ENCODE measurements at places on chromosomes 2 and 18.

- no peak for DNase-seq
Measured at GRCh38 chr2:119879502-119879901, 119.8 kb downstream of the PTPN4 start.

- DNase-seq, result no peak
Measured at GRCh38 chr18:23403310-23403709, 49.8 kb upstream of the RIOK3 start.

DNA sequence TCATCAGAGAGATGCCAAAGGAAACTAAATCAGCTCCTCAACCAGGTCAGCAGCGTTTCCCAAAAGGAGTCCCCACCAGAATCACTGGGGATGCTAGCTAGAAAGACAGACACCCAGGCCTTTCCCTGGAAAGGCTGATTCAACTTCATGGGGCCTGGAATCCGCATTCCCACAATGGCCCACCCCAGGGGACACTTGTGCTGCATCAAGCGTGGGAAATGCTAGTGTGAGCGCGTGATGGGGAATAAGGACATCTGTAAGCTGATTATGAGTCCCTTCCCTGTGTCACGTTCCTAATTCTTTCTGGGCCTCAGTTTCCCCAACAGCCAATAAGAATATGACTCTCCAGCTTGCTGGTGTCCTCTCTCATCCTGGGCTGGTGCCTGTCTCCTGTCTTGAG lies 2.2 kb upstream of the WNT10A start:
- DNase-seq, result no peak

DNA sequence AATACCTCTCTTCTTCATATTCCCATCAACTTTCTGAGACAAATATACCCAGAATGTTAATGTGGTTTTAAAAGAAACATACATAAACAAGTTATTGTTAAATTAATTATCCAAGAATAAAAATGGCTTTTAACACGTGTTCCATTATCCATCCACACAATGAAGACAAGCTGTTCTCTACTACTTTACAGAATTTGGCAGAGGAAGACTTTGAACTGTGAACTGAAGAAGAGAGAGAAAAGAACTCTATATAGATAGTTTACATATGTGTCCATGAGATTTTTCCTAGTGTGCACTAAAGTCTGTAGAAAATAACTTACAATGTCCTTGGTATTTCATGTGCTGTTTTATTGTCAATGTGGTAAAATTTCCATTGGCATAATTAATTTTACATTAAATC lies 207.0 kb upstream of the COL3A1 start:
- DNase-seq, result no peak

DNA sequence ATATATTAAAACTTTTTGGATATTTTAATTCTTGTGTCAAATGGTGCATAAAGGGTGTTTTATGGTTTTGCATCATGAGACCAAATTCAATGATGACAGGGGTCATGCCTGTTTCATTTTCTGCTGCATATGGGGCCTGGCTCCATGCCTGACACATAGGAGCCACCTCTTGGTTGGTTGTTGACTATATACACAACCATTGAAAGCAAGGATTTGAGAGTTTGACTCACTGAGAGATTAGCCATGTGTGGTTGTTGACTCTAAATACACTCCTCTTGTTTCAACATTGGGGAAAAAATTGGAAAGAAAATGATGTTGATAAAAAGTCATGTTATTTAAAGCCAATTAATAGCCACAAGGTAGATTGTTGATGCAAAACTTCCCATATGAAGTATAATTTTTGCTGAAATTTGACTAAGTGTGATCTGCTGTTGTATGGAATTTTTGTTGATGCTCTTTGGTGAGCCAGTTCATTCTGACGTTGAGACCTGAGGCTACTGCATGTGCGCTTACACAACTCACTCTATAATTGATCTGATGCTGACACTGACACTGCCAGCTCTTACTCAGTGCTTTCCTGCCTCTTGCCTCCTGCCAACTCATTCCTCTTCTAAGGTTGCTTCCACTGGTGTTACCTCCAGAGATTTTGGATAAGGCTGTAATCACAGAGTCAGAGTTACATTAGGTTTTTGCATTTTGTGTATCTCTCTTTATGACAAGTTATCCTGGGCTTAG lies 446.2 kb upstream of the SLC14A2 start:
- no peak for DNase-seq

- no peak for DNase-seq
Measured at GRCh38 chr2:216415541-216415940, 3.3 kb downstream of the SMARCAL1 start.

DNA sequence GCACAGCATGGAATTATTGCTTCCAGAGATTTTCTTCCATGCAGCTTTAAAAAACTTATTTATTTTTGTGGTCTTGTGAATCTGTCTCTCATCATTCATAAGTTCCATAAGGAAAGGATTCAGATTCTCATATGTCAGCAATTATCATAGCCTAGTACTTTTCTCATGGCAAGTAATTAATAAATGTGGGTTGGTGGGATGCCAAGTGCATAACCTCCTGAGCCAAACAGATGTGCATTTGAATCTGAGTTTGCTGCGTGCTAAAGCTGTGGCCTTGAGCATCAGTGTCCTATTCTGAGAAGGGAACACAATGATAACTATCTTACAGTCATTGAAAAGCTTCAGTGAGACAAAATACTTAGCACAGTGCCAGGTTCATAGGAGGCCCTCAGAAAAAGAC lies 331.9 kb downstream of the PDE11A start:
- DNase-seq, result no peak

- peak; percentile 50 for DNase-seq
Measured at GRCh38 chr2:157336137-157337010, 10.8 kb upstream of the ERMN start.

DNA sequence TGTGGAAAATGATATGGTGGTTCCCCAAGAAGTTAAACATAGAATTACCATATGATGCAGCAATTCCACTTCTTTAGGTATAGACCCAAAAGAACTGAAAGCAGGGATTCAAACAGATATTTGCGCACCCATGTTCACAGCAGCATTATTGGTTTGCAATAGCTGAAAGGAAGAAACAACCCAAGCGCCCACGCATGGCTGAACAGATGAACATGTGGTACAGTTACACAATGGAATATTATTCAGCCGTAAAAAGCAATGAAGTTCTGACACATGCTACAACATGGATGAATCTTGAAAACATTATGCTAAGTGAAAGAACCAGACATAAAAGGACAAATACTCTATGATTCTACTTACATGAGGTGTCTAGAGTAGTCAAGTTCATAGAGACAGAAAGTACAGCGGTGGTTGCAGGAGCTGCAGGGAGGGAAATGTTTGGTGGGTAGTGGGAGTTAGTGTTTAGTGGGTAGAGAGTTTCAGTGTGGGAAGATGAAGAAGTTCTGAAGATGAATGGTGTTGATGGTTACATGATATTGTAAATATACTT lies 26.7 kb upstream of the ASPRV1 start:
- DNase-seq, result no peak

DNA sequence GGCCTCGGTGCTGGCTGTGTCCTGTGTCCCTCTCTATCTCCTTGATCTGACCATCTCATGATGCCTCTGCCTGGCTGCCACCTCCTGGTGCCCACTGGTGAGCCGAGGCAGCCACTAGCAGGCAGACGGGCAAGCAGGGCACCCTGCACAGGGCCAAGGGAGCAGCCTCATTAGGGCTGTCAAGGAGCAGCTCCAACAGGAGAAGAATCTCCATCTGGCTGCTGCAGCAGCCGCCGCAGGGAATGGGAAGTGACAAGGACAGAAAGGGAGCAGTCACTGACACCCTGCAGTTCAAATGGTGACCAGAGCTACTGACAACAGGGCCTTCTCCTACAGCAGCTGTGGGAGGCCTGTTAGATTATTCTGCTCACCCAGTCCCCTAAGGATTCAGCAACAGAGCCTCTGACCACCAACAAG lies 32.6 kb downstream of the ALPK2 start:
- DNase-seq, result no peak

DNA sequence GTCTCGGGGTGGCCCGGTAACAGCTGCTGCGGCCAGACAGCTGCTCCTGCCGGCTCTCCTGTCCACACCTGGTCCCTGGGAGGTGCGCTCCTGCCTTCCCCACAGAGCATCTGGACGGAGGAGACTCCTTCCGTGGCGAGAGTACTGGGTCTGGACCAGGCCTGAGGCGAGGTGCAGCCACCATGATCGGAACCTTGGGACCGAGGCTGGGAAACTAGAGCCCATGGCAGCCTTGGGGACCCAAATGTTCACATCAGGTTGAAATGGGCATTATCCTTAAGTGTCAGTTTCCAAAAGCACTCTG lies 628 bp downstream of the GIGYF2 start:
- no peak for DNase-seq
